ENCODE measurements at places on chromosomes 12 and 14.

DNA sequence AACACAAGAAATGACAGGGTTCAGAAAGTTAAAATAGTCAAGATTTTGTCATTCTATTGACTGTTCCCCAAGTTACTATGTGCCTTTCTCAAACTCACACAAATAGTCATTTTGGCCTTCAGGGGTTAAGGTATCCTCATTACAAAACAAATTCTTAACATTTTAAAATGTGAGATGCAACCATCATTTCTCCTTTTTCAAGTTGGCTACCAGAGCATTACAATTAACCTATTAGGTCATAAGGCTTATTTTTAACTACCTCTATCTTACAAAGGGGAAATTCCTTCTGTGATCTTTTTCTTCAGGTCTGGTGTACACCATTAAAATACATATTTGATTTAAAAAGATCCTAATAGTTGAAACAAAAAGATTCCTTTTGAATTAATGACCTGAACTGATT lies 61.2 kb downstream of the SLC38A1 start:
- no peak for DNase-seq

GRCh38 chr14:100339766-100340422 lies 16.8 kb downstream of the SLC25A47 start:
- no peak for DNase-seq

DNA sequence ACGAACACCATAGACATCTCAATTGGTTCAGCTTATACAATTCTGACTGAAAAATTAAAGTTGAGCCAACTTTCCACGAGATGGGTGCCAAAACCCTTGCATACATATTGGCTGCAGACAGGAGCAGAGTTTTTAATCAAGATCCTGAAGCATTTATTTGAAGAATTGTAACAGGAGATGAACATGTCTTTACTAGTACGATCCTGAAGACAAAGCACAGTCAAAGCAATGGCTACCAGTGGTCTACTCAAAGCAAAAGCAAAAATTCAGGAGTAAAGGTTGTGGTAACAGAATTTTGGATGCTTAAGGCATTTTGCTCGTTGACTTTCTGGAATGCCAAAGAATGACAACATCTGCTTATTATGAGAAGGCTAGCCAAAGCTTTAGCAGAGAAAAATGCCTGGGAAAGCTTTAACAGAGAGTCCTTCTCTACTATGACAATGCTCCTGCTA lies 20.7 kb downstream of the ZDHHC17 start:
- DNase-seq: no peak

DNA sequence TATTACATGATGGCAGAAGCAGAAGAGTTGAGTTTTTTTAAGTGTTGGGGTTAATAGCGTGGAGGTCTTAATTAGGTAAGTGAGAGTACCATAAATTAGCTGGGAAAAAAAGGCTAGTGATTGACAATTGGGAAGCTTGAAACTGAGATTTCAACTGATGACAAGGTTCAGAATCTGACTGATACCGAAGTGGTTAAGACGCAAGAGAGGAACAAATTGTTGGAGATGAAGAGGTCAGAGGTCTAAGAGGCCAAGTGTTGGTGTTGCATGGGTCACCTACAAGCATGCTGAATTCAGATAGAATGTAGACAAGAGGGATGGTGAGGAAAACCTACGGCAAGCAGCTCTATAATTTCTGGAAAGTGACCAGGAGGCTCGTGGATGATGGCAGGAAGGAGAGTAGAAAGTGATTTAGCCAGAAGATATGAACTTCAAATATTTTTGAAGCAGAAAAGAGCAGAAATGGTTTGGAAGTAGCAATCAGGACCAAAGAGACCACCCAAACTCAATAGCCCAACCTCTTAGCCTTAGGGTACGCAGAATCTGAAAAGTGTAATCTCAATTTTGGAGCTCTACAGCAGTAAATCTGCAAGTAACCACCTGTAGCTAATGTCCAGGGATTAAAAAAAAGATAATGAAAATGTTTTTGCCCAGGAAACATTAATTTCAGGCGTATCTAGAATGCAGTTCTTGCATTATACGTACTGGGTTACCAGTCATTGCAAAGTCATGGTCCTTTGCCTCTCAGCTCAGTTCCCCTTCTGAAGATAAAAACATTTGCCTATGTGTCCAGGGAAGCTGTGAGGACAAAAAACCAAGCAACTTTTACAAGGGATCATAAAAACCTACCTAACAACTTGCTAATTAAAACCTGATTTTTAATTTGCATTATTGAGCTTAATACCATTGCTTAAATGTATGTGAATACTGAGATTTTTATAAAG lies 1.7 kb upstream of the TMPO start:
- DNase-seq: no peak

DNA sequence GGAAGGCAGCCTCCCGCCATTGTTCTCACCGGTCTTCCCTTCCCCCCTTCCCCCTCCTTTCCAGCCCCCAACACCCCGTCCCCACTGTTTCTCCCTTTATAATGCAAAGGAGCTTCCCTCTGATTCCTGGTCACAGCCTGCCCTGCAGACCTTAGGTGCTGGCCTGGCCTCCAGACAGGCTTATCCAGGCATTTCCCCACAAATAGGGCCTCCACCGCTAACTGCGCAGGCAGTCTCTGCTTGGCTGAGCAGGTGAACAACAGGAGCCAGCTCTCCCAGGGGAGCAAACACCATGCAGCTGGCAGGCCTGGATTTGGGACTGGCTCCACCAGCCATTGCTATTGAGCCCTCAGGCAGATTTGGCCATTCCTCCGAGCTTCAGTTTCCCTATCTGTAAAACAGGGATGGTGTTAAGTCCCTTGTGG lies 46.0 kb downstream of the SMIM41 start:
- DNase-seq: no peak

DNA sequence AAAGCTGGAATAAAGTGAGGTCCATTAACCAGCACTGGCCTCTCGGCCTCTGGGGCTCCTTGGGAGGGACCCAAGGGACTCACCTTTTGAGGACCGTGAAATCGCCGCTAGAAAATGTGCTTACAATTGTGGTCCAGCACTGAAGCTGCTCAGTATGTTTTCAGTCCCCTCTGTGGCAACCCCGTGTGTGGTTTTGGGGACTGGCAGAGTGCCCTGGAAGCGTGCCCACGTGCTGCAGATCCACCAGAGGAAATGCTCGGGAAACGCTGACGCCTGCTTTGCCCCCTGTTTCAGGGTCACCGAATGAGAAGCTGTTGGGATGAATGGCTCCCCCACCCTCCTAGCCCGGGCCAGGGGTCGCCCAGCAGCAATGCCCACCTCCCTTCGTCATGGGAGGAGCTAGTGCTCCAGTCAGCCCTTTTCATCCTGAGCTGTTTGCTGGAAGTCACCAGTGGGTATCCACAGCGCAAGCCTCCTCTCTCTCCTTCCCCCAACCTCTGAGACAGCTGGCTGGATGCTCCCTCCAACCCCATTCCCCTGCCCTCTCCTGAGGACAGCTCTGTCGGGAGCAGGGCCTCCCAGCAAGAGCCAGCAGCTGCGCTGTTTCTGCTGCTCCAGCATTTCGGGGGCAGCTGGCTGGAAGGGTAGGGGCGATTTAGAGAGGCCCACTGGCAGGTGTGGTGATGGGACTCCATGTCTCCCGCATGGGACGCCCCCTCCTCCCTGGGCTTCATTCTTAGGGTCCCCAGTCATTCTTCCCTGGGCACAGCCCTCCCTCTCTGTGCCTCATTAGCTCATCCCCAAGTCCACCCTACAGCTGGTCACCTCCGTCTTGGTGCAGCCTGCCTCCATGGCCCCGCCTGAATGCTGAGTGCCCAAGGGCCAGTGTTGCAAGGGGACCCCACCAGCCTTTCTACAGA lies 33.2 kb upstream of the PPP1R13B start:
- no peak for DNase-seq

GRCh38 chr14:65277027-65277426 lies 135.5 kb upstream of the FUT8 start:
- no peak for DNase-seq

DNA sequence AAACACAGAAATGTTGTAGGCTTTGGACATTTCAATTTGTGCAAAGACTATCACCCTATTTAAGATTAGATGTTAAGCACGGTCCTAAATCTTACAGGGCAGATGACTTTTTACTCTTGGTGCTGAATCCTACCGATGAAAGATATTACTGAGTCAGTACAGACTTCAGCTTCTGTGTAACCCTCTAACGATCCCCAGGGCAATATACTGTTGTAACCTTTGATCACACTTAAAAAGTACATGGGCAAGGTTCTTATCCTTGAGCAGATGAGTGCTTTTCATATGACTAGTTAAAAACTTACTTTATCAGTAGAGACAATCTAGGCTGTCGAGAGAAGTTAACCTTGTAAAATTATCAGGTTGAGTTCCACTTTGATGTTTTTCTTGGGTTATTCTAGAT lies 22.5 kb downstream of the PDE3A start:
- DNase-seq: no peak

GRCh38 chr12:127310548-127310947 lies 956.4 kb upstream of the TMEM132C start:
- no peak for DNase-seq

DNA sequence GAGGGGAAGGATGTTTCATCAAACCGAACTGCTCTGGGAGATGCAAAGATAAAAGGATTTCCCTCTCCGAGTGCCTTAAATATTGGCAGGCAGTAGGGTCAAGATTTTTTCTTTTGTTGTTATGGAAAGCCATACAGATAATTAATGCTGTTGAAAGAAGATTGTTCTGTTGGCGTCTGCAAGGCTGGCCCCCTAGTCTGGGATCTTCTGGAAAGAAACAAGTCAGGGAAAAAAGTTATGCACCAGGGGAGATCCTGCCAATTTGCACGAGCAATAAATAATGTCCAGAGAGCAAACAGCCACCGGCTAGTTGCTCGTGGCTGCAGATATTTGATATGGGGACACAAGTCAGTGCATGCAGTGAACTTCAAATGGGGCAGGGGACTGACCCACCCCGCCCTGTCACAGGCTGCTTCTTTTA lies 202.1 kb upstream of the MYL2 start:
- no peak for DNase-seq

DNA sequence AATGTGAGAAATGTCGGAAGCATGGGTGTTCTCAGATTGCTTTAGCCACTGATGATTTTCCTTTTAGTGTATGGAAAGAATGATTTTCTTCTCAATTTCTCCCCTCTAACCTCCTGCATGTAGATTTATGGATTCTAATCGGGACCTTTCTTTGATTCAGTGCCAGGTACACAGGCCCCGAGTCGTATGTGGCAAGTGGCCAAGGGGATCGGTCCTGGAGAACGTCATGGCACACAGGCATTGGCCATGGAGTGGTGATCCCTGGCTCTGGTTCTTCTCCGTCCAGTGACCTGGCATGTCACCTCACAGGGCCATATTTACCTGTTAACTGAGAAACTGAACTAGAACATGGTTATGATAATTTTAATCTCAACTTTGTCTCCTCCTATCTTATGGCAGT lies 58.1 kb downstream of the ETV6 start:
- DNase-seq: peak; percentile 44

GRCh38 chr14:68663385-68664076 lies 129.3 kb downstream of the ZFP36L1 start:
- DNase-seq: no peak

- no peak for DNase-seq
Observed at GRCh38 chr14:70366911-70367310, 7.4 kb upstream of the COX16 start.

DNA sequence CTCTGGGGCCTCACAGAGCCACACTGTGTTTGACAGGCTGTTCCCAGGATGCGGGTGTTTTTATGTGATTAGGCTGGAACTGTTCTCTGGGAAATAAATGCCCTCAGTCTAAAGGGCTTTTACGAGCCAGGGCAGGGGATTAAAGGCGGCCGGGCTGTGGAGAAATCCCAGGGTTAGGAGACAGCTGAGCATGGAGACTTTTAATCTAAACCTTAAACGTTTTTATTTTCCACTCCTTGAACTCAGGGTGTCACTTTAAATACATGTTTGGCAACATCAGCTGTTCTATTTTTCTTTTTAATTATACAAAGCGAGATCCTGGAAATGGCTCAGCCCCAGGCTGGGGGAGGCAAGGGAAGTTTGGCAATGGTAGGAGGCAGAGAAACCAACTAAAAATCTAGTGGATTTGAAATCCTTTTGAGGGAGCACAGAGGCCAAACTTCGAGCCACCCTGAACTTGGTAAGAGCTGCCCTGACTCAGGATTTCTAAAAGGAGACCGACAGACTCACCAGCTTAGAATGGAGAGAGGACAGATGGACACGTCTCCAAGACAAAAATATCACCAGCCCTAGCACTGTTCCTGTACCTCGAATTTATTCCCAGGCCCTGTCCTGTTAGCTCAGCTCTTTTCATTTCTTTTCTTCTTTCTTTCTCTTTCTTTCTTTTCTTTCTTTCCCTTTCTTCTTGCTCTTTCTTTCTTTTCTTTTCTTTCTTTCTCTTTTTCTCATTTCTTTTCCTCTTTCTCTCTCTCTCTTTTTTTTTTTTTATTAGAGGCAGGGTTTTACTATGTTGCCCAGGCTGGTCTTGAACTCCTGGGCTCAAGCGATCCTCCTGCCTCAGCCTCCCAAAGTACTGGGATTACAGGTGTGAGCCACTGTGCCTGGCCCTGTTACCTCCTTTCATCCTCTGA lies 15.8 kb upstream of the ORAI1 start:
- DNase-seq: no peak

DNA sequence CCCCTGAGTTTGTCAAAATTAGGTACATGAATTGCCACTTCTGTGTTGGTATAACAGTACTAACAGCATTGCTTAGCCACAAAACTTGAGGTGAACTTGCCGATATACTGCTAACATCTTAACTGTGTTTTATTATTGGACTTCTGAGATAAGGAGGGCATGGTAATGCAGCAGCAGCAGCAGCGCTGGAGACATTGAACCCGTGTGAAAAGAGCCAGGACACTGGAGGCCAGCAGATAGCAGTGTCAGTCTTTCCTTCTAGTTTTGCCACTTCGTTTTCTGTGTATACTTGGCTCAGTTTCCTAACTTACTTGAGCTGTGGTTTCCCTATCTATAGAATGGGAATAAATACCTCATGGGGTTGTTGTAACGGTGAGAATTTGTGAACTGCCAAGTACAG lies 82.7 kb downstream of the KTN1 start:
- no peak for DNase-seq

- DNase-seq: no peak
Observed at GRCh38 chr12:50542448-50542847, 37.7 kb downstream of the DIP2B start.

DNA sequence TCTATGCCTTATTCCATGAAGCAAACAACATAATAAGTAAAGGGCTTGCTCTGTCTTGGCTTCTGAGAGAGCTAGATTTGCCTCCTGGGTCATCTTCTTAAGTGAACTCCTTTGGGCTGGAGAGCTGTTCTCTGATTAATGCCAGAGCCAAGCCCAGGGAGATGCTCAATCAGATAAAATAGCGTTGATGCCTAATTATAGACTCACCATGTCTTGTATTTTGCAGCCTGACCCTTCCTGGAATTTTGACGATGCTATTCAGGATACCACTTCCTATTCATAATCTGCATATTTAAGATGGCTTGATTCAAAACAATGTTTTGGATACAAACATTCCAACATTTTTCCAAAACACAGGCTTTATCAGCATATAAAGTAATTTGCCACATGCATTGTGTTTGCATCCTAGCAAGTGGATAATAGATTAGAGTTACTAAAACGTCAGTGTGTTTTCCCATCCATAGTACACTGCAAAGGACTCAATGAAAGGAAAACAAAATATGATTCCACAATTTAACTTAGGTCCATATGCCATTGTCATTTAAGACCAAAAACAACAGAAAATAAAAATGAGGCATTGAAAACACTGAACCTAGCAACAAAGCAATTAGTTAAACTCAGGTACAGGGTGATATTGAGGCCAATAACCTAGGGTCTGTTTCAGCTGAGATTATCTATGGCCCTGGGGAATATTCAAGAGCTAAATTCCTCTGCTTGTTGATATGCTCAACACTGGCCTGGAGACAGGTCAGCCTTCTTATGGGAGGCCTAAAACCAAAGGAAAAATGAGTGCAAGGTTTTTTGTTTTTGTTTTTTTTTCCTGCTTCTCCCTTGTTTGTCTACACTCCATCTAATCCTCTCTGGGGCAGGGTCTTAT lies 184.2 kb upstream of the FOXN3 start:
- DNase-seq: no peak
